ENCODE measurements at places on chromosomes 4 and X.

- no peak for DNase-seq
Observed at GRCh38 chr4:183563874-183564273, 59.0 kb downstream of the ING2 start.

- no peak for DNase-seq
Observed at GRCh38 chr4:83189631-83190136, 75.2 kb upstream of the PLAC8 start.

DNA sequence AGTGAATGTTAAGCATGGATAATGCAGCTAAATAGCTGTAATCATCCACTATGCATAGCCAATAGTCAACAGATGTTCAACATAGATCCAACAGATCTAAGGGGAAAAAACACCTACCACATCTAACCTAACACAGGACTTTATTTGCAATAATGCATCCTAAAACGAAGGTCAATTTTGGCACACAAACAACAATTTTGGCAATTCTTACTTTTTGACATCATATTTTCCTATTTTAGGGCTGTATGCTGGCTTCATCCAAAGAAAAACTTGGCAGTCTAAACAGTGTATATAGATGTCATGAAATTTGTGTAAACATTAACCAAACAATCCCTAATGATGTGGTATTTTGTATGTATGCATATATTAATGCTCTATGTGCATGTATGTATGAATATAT is 33.2 kb downstream of the UNC5C start:
- DNase-seq = no peak

GRCh38 chr4:85302193-85302736 is 172.7 kb upstream of the ARHGAP24 start:
- no peak for DNase-seq

DNA sequence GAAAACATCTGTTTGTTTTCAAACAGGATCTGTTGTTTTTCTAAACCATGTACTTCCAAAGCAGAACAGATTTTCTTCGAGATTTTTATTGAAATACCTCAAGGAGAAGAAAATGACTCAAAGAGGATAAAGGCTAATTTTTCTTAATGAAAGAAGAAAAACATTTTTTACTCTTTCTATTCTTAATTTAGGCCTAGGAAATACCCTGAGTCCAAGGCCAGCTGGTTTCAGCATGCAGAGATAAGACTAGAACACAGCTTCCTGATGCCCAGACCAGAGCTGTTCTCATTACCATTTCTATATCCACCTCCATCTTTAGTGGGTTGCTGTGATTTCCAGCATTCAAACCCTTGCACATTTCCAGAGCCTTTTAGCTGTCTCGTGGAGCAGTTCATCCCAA is 18.3 kb downstream of the GAB1 start:
- DNase-seq = no peak

DNA sequence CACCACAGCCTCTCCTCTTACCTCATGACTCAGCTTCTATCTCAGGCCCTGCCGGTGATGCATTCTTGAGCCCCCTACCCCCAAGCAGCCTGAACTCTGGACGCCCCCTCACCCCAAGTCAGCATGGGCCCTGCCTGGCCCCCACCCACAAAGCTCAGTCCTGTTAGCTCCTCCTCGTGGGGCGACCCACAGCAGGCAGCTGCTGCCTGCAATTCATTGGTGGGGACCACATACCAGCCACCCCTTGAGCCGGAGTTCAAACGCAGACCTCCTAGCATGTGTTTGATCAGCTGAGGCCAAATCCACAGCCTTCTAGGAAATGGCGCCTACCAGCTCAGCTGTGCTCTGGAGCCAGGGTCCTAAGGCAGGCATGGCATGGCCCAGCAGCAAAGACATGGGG is 111.8 kb downstream of the EFNB1 start:
- no peak for DNase-seq

DNA sequence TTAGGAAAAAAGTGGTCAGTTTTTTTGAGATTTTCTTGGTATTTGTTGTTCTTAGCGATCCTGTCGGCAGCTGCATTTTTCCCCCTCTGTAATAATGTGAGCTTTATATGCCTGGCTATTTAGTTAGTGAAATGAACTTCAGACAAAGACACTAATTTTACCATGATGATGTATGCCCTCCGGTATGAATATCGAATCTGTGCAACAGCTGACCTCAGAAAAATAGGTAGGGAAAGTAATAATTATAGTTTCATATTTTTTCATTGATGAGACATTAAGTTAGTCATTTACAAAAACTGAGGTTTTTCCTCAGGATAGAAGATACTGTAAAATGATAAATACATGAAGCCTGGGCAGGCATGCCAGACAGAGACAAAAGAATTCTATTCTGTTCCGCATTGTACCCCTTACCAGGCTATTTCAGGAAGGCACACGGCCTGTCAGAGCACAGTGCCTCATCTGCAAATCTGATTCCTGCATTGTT is 155.8 kb downstream of the SHROOM3 start:
- no peak for DNase-seq

GRCh38 chr4:22413471-22413870 is 102.4 kb downstream of the ADGRA3 start:
- DNase-seq = no peak

GRCh38 chr4:186900232-186900900 is 176.7 kb upstream of the FAT1 start:
- peak; percentile 79 for DNase-seq

DNA sequence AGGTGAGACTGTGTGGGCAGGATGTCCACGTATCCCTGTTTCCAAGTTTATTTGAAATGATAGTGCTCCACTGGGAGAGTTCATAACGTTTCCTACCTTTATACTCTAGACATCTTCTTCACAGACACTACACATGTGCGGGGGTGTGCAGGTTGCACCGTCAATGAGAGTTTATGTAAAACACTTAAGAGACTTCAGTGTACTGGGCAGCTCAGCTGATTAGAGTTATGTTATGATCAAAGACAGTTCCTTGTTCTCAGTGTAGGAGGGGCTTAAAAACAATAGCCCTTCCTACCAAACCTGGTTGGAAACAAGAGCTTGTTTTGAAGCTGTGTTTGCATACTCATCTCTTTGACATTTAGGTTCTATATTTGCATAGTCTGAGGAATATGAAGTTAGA is 326.9 kb upstream of the AGA start:
- DNase-seq = no peak

- no peak for DNase-seq
Observed at GRCh38 chr4:1732911-1733310, 11.6 kb downstream of the TACC3 start.

- DNase-seq = peak; percentile 60
Observed at GRCh38 chr4:173333658-173334084, 487 bp downstream of the HMGB2 start.

- DNase-seq = peak; percentile 78
Observed at GRCh38 chr4:111064342-111064993, 441.6 kb upstream of the PITX2 start.

- no peak for DNase-seq
Observed at GRCh38 chrX:18151649-18152048, 69.0 kb downstream of the BEND2 start.

DNA sequence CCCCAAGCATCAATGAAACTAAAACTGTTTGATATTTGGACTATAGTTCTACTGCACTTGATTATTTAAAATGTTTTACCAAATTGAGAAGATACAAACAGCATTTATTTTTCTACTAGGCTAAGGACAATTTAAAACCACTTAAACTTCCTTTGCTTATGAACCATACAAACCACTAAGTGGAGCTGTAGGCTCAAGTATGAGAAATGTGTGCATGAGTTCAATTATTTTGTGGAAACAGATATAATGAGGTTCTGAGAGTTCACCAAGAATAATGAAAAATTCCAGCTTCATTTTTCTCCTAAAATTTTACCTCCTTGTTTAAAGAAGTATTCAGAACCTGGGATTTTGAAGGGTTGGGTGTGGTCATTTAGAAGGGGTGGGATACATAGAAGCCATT is 63.1 kb downstream of the SERPINA7 start:
- DNase-seq = no peak

GRCh38 chr4:115274545-115274944 is 161.1 kb upstream of the NDST4 start:
- DNase-seq = no peak

DNA sequence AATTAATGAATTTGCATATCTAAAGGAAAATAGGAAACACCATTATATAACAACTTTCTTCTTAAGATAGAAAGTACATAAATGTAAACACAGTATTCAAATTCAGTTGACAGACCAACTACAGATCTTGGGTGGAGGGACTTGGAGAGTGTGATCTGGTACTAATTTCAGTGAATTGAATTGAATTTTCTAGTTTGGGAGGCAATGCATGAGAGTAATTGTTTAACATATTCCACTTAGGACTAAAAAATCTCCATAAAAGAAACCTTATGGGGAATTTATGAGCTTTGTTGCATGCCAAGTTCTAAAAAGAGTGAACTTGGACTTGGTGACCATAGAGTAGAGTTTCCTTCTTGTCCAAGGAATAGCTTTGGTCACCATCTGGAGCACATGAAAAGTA is 261.1 kb upstream of the TTC29 start:
- no peak for DNase-seq

- DNase-seq = peak; percentile 48
Observed at GRCh38 chr4:73311428-73311827, 52.8 kb upstream of the ANKRD17 start.

DNA sequence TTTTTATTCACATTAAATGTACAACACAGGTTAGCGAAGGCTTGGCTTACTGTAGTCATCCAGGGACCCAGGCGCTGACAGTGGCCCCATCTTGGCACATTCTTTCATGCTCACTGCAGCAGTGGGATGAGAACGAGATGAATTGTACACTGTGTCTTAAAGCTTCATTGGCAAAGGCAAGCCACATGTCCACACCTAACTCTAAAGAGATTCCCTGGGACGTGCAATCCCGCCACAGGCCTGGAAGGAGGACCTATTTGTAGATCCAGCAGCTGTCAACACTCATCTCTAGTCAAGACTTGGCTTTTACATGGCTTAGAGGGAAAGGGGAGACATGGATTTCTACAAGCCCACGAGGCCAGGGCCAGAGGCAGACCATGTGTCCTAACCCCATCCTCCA is 16.1 kb upstream of the CXCR3 start:
- no peak for DNase-seq

DNA sequence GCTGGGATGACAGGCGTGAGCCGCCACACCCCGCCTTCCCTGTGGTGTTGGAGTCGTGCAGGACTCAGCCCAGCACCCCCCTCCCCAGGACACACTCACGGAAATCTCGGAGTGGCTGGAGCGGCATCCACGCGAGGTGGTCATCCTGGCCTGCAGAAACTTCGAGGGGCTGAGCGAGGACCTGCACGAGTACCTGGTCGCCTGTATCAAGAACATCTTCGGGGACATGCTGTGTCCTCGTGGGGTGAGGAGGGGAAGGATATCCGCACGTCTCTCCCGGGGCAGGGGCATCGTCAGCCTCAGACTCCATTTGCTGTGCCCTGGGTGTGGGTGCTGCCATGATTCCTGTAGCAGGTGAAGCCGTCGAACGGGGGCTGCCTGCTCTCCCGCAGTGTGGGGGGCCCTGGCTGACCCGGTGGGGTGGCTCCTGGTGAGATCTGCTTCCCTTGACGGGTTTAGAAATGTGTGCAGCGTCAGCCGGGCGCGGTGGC is 10.3 kb downstream of the PLCXD1 start:
- no peak for DNase-seq

GRCh38 chrX:83916525-83916924 is 55.6 kb downstream of the CYLC1 start:
- DNase-seq = peak; percentile 9

- no peak for DNase-seq
Observed at GRCh38 chr4:156401371-156401770, 447.7 kb upstream of the CTSO start.

- no peak for DNase-seq
Observed at GRCh38 chrX:69496183-69496582, 7.9 kb upstream of the NALF2 start.

GRCh38 chr4:174041555-174042105 is 241.8 kb downstream of the FBXO8 start:
- DNase-seq = no peak

DNA sequence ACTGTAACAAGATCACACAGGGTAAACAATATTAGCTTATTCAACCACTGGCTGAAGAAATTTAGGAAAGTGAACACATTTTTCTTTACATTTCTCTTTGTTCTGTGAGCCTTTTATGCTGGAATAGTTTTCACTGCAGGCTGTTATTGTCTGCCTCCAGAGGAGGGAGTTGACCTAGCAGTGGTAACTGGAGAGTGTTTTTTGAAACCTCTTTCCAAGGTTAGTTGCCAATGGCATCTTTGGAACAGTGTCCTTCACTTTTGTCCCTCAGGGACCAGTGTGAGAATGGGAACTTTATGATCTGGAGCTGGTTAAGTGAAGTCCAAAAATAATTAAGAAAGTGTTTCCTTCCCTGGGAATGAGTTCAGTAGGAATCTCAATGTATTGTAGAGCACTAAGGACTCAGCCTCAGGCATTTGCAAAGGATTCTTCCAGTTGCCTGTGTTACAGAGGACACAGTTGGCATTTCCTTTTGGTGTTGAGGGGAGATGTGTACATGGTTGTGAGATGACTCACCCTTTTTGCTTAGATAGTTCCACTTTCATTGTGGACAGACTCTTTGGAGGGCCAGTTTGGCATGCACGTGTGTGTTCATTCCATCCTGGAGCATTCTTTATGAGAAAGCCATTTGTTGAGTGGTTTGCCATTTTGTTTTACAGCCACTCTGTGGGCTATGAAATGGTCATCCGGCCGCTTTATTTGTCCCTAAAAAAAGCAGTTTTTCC is 61.3 kb downstream of the AR start:
- peak; percentile 54 for DNase-seq

GRCh38 chrX:18309401-18309800 is 45.1 kb downstream of the SCML2 start:
- no peak for DNase-seq

GRCh38 chr4:159434114-159434870 is 331.4 kb downstream of the RAPGEF2 start:
- peak; percentile 29 for DNase-seq

GRCh38 chr4:1910643-1911042 is 39.5 kb downstream of the NSD2 start:
- peak; percentile 81 for DNase-seq

DNA sequence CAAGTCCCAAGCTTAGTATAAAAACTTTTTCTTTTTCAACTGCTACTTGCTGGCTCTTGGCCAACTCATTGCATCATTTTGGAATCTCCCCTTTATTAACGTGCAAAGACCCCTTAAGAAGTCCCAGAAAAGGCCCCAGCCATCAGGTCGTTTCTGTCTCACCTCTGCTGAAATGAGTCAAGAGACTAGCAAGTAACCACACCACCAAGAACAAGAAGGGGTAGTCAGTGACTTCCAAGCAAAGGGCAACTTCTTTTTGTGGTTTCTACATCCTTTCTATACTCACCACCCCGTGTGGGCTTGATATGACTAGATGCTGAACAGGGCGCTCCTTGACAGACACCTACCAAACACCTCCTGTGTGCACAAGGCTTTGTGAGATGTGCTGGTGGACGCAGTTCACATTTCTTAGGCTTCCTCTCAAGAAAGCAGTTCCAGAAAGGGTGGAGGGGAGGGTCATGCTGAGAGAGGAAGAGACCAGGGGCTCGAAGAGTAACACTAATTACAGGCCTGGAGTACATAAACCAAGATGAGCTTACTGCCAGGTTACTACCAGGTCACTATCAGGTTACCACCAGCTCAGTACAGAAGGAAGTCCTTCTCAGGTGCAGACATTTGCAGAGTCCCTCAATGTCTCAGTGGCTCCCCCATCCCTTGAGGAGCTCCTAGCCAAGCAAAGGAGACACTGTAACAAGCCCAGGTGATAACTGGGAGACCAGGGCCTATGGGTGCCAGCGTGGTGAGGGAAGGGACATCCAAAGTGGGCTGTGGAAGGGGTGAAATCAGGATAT is 19.3 kb downstream of the JAKMIP1 start:
- DNase-seq = no peak
